ENCODE measurements at places on chromosomes 4 and X.

DNA sequence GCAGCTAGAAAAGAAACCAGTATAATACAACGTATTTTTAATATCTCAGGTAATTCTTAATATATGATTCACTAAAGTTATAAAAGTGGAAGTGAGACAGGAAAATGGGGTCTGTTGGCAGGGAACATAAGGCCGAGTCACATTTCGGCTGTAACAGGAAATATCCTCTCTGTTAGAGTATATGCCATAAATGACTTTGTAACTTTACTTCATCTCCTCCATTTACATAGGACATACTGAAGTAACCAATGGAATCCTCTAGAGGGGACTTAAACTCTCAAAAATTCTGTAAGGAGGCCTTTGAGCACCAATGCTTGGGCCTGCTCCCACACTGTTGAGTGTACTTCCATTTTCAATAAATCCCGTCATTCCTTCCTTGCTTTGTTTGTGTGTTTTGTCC is 71.3 kb downstream of the ANKRD17 start:
- DNase-seq: no peak

- peak; percentile 79 for DNase-seq
These were observed 84.5 kb downstream of the CT47B1 start for GRCh38 chrX:120791013-120791643.

DNA sequence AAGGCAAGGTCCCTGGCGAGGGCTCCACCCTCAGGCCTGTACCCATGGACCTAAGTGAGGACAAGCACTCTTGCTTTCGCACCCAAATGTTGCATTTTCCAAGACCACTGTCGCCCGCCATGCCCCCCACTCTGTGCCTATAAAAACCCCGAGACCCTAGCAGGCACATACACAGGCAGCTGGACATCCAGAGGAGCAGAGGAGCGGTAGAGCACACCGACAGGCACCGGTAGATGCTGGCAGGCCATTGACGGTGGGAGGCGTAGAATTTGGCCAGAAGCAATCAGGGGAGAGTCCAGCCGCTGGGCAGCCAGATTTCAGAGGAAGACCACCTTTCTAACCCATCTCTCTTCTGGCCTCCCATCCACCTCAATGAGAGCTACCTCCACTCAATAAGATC is 715.2 kb upstream of the AADAT start:
- no peak for DNase-seq

- DNase-seq: no peak
These were observed 78.5 kb upstream of the DDIT4L start for GRCh38 chr4:100268789-100269188.

DNA sequence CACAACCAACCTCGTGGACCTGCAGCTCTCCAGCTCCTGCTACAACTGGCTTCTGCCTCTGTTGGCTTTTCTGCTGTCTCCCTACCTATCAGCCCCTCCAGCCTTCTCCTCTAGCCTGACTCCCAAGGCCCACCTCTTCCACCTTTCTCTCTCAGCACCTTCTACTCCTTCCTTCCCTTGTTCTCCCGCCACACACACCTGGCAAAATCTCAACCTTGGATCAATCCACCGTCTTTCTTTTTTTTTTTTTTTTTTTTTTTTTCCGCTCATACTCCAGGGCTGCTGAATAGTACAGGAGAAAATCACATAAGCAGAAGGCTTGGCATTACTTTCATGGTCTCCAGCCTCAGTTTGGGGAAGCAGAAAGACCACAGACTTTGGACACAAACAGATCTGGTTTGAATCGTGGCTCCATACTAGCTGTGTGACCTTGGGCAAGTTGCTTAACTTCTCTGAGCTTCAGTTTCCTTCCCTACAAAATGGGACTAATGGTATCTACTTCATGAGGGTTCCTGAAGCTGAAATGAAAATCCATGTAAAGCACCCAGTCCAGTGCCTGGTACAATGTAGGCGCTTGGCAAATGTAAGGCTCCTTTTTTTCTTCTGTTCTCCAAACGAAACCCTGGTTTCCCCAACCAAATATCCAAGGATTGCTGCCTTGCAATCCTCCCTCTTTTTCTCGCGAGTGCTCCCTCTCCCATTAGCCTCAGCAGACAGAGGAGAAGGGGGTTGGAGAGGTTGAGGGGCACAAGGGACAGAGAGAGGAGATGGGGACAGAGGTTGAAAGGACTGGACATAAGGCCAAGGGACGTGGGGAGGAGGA is 1.7 kb downstream of the FGD1 start:
- DNase-seq: no peak

DNA sequence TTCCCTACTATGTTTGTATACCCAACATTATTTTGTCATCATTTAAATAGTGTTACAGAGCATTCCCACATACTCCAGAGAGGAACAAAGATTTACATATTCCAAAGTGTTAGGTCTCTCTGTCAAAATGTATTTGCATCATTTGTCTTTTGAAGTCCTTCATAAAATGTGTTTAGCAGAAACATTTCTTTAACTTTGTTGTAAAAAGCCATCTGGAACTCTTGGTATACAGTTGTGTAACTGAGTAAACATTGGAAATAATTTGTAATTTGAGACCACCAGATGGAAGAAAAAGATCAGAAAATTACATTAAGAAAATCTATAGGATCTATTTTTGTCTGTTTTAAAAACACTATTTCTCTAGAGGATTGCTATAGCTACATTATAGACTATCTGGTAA is 56.6 kb upstream of the ALB start:
- no peak for DNase-seq

DNA sequence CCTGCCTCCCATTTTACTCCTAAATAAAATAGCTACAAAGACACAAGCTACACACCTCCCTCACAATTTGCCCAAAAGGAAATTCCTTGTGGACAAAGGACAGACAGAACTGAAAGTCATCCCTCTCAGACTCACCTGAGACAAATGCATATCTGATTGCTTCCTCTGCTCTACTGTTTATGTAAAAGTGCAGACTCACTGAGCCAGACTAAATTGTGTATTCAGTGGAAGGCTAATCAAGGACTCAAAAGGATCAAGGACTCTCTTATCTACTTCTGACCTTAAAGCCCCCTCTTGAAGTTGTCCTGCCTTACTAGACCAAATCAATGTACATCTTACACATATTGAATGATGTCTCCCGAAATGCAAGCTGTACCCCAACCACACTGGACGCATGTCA is 3.9 kb downstream of the PDCL2 start:
- no peak for DNase-seq

DNA sequence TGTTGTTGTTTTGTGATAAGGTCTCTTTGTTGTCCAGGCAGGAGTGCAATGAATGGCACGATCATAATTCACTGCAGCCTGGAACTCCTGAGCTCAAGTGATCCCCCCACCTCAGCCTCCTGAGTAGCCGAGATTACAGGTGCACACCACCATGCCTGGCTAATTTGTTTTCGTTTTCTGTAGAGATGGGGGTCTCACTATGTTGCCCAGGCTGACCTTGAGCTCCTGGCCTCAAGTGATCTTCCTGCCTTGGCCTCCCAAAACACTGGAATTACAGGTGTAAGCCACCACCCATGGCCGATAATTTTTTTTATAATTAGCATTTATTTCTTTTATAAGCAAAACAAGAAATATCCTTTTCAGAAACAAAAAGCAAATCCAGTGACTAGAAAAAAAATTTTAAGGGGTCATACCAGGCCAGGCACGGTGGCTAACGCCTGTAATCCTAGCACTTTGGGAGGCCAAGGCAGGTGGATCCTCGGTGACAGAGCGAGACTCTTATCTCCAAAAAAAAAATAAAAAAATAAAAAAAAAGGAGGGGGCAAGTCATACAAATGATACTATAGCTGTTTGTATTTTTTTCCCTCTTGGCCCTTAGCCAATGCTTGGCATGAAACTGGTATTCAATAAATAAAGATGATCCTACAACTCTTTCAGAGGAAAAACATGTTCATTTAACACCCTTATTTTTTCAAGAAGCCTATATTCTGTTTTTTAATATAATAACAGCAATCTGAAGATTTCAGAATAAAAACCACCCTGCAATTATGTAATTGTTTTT is 3.4 kb downstream of the PLAC8 start:
- DNase-seq: no peak

DNA sequence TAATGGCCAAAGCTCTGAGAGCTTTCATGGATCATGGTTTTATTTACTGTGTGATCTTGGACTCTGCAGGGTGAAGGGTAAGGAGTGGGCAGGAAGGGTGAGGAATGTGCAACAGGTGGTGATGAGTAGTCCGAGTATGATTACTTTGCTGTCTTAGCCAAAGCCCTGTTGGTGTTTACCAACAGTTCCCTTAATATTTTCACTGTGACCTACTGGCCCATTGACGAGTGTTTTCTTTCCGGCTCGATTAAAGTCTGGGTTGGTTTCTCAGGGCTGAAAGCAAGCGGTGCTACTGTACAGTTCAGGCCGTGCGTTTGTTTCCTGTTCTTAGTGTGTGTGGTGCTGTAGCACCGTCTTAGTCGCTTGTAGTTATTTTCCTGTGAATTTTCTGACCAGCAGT is 2.6 kb downstream of the ARHGAP24 start:
- DNase-seq: no peak
